Suppressor macrophage treated with lipopolysaccharide for 1 hour (primary cell): ENCODE measurements at places on chromosomes 6 and 20.

- DNase-seq: no peak
Observed at GRCh38 chr6:36826520-36827227, 12.6 kb downstream of the CPNE5 start.

GRCh38 chr6:122740936-122741335, 38.6 kb upstream of the FABP7 start:
- DNase-seq: no peak

- DNase-seq: no peak
Observed at GRCh38 chr20:36865076-36865860, 10.7 kb upstream of the TLDC2 start.

GRCh38 chr6:37072526-37072925, 67.1 kb downstream of the FGD2 start:
- DNase-seq: peak; percentile 37

GRCh38 chr6:126718600-126719327, 378.8 kb downstream of the CENPW start:
- no peak for DNase-seq

- DNase-seq: no peak
Observed at GRCh38 chr20:37238935-37239451, 22.6 kb downstream of the GHRH start.

DNA sequence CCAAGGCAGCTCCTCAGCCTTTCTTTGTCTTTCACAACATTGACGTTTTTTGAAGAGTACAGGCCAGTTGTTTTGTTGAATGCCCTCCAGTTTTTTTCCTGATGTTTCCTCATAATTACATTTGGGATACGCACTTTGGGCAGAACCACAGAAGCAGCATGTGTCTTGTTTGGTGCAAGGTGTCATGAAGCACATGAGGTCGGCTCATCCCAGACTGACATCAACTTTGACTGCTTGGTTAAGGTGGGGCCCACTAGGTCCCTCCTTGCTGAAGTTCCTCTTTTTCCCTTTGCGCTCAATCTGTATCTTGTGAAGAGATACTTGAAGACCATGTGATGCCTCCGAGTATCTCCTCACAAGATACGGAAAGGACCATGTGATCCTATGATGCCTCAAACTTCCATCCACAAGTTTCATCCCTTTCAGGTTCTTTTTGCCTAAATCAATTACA, 10.5 kb downstream of the SNAI1 start:
- DNase-seq: peak; percentile 50

GRCh38 chr6:84618836-84619235, 145.6 kb downstream of the TBX18 start:
- DNase-seq: no peak

DNA sequence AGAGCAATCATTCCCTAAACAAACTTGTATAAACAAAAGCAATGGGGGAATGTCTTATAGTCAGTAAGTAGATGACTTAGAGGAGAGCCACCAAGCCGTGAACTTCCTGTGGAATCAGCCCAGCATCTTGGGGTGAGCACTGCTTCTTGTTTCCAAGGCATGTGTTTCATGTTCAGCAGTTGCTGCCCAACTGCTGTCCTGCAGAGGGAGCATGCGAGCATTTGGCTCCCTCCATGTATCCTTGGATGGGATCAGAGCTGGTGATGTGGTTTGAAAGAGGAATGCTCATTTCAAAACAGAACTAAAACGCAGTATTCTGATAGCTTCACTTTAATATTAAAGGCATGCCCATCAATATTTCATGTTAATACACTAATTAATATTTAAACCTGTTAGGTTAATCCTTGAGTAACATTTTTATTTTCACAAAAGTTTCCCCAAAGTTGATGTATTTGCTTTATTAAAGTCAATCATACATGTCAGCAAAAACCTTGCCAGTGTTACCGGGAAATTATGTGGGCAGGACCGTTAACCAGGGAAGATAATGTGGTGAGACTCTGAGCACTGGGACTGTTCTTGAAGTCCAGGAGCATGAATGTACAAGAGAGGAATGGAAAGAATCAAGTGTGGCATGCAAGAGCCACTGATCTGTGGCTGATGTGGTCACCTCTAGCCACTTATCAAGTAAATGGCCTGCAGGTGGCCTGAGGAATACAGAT, 172.1 kb upstream of the GGTLC1 start:
- peak; percentile 48 for DNase-seq

- DNase-seq: no peak
Observed at GRCh38 chr6:165834613-165835259, 171.7 kb upstream of the PDE10A start.

GRCh38 chr6:115905471-115905870, 155.2 kb downstream of the FRK start:
- DNase-seq: no peak

DNA sequence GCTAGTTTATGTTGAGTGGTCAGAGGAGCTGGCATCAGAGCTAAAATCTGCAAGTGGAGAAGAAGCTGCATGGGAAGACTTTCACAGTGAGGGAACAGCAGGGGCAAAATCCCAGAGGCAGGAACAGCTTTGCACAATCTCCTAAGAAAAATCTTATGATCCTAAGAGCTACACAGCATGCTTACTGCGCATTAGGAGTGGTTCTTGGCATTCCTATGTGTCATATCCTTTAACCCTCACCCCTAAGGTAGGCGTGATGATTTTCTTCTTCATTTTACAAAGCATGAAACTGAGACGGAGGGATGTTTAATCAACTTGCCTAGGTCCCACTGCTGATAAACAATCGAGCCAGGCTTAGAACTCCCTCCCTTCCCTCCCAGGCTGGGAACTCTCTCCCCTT, 313.6 kb upstream of the SULF2 start:
- DNase-seq: no peak

DNA sequence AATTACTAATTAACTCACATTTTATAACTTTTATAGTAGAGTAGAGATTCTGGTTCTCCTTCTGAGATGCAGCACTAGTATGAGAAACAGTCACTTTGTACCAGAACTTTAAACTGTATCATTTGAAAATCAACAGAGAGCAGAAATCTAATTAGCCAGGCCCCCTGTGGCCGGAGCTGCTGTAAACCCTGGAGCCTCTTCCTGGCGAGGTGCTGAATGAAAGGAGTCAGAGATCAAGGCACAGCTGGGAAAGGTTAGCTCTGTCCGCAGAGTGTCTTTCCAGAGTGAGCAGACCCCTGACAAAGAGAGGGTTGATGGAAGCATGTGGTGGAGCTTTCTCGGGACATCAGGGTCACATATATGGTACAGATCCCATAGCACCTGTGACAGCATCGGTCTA, 703.8 kb downstream of the RFPL4B start:
- no peak for DNase-seq

- DNase-seq: peak; percentile 51
Observed at GRCh38 chr6:167702241-167702827, 124.4 kb upstream of the AFDN start.

DNA sequence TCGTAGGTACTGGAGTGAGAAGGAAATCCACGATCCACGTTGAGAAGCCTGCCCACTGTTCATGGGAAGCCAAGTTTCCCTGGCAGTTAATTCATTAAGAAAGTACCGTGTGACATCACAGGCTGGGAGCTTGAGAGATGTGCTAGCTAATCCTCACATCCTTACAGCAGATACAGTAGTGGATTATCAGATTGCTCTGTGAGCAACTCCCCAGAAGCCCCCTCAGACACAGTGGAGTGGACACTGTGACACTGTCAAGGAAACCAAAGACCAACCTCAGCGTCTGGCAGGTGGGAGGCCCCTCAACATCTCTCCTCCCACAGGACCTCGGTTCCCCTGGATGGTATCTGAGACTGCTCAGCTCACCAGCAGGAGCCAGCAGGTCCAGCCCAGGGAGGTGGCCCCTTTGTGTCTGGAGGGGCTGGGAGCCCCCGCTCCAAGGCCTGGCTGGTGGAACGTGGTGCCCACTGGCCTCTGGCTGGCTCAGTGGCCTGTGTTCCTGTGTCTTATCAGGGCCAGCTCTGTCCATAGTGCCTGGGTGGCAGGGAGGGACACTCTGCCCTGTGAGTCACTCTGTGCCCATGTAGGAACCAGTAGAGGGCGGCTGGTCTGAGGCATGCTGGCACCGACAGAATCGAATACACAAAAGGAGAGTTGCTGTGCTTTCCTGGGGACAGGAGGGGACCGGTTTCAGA, 7.2 kb downstream of the PYGB start:
- peak; percentile 26 for DNase-seq

GRCh38 chr6:134457941-134458340, 140.0 kb upstream of the SGK1 start:
- DNase-seq: no peak

DNA sequence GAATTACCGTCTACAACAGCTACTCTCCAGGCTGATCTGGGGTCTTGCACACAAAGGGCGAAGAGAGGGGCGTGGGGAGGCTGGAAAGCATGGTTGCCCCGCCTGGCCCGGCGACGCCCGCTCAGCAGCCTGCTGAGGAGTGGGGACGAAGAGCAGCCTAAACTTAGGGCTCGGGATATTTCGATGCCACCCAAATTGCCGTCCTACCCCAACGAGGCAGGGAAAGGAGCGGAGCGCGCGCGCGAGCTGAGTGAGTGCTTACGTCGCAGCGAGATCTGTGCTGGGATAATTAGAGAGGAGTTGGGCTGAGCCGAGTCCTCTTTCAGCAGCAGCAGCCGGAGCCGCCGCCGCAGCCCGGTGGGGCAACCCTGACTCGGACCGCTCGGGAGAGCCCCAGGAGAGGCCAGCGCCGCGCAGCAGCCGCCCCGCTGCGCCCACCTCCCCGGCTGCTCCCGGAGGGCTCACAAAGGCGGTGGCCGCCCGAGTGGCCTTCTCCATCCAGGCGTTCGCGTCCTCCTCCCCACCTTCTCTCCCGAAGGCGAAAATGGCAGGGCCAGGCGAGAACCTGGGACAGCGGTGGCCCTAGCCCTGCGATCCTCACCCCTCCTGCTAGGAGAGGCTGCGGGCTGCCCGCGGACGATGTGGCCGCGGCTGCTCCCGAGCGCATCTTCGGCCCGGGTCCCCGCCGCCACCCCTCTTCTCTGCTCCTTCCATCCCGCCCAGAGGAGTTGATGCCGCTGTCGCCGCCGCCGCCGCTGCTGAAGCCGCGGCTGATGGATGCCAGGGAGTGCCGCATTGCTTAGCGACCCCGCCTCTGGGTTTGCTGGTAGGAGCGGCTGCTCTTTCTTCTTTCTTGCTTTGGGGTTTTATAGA, at the start of gene CLVS2:
Gene CLVS2, plus strand, starts transcription at position 315 of the 873 bp plus-strand sequence. CDS start 1,543 bp downstream, outside the sequence.
- no peak for DNase-seq

DNA sequence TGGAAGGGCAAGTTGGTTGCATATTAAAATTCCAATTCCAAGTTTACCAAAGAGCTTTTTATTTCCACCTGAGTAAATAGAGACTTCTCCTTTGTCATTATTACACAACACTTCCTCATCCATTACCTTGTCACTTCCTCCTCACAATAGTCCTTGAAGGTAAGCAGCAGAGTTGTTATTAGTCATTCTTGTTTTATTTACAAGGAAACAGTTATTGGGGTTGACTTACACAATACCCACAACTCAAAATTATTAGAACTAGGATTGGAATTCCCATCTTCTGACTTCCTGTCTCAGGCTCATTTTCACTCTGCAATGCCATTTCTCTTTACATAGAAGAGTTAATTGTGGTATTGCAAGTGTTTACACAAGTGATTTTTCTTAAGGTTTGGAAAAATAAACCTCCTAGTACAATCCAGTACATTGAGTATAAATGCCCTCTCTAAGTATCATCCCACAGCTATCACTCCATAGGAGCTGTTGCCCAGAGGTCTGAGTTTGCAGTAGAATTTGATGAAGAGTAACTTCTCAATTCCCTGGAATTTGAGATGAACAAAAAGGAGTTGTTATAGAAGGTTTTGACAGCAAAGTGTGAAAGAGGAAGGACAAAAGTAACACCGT, 28.9 kb upstream of the MTRF1L start:
- DNase-seq: no peak

DNA sequence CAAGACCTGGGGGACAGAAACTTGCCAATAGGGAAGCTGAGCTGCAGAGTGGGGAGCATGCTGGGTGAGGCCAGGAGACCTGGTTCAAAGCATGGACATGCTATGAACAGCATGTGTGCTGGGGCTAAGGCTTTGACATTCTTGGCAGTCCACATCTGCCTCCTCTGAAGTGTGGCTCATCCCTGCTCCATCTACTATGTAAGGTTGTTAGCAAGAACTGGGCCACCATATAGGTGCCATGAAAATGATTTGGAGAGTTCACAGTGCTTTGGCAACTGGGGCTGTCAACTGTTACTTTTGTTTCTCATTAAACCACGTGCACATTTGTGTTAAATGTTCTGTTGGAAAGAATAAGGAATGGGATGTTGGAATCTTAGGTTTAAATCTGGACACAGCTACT, 311.1 kb downstream of the CDC5L start:
- no peak for DNase-seq

- peak; percentile 97 for DNase-seq
Observed at GRCh38 chr6:101760843-101761621, 367.5 kb downstream of the GRIK2 start.

- DNase-seq: no peak
Observed at GRCh38 chr6:135748189-135748588, 103.3 kb upstream of the PDE7B start.

DNA sequence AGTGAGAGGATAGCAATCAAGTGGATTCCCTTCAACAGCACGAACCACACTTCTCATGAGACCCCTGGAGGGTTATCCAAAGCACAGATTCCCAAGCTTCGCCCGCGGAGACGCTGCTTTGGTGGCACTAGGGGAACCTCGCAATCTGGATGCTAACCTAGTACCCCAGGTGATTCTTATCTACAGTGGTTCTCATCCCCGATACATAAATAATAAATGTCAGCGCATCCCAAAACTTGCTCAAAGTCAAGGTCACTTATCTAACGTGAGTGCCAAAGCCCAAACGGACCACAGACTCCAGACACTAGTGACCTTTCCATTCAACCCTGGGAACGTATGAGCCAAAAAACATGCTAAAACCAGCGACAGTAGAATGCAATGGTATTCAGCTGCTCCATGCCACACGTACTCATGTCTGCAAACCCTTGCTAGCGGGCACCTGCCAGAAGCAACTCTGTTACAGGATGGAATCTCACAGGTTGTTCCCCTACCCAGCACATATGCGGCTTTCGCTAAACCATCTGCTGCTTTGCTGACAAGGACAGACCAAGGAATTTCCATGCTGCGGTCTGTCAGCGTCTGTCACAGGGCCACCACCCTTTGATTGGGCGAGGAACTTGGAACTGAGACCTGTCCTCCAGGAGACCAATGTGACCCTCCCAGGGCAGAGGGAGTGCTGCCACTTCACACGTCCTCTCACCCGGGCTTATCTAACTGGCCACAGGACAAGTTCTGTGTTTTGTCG, 16.8 kb downstream of the MYLK4 start:
- DNase-seq: no peak

- DNase-seq: no peak
Observed at GRCh38 chr6:148251891-148252290, 90.7 kb upstream of the SASH1 start.

GRCh38 chr20:44616604-44616964, 34.2 kb downstream of the PKIG start:
- no peak for DNase-seq

GRCh38 chr20:1225783-1226654, at the start of gene RAD21L1:
Gene RAD21L1, plus strand, starts transcription at chr20:1226044. Its CDS starts 2,410 bp downstream, at chr20:1228454.
- DNase-seq: peak; percentile 94

DNA sequence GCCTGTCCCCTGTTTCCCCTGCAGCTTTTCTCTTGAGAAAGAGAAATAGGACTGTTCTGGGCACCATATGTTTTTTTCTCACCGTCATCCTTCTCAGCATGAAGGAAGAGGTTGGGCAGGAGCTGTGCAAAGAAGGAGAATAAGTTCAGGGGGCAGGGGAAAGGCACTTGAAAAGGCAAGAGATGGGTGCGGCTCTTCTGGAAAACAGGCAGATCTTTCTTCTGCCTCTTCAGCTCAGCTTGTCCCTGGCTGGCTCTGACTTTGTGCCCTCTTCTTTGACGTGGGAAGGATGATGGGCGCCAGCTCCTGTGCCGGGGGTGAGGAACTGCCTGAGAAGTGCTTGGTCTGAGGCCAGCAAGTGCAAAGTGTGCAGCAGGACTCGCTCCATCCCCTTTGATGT, 206.5 kb downstream of the DOK5 start:
- no peak for DNase-seq
